ENCODE measurements at places on chromosomes 1 and 21.

DNA sequence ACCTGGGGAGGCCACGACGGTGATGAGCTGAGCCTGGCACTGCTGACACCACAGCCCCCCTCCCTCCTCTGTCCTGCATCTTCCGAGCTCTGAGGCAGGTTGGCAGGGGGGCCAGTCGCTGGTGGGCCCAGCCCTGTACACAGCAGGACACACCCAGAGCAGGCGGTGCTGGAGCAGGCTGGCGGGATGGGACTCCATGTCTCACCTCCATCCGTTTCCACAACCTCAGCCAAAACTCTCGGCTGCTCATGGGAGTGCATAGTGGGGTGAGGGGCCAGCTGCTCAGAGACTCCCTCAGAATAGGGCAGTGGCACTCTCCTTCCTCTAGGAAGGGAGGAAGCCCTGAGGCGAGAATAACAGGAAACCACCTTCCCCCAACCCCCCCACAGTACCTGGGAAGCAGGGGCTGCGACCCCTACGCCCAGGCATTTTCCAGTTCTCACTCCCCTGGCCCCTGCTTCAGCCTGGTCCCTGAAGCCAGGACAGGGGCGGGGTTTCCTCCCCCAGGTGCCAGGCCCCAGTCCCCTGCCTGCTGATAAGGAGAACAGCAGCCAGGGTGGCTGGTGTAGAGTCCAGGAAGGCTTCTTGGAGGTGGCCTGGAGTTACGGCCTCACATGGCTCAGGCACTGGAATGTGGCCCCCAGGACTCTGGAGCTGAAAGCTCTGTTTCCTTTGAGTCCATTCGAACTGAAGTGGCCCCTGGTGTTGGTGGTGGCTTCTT lies 3.2 kb upstream of the IBA57 start:
- DNase-seq: no peak

DNA sequence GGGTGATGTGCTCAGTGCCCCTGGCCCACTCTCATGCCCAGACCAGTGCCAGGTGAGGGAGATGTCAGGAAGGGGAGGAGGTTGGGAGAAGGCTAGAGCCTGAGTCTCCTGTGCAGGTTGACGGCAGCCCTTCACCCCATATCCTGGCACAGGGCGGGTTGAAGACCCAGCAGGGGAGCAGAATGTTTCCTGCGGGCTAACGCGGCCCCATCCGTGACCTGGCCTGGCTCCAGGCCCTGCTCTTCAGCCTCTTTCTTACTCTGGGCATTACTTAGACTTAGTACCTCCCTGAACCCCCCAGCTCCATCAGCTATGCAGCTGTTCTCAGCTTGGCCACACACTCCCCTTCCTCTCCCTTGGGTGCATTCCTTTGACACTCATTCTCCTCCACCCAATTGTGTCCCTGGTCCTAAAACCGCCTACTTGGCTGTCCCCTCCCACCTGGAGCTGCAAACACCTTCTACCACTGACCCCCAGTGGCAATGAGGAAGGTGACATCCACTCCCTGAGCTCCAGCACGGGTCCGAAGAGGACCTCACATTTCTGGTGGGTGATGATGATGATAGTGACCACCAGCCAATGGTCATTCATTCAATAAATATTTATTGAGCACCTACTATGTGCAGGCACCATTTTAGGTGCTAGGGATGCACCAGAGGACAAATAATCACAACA lies 179.0 kb downstream of the PTPRU start:
- no peak for DNase-seq

DNA sequence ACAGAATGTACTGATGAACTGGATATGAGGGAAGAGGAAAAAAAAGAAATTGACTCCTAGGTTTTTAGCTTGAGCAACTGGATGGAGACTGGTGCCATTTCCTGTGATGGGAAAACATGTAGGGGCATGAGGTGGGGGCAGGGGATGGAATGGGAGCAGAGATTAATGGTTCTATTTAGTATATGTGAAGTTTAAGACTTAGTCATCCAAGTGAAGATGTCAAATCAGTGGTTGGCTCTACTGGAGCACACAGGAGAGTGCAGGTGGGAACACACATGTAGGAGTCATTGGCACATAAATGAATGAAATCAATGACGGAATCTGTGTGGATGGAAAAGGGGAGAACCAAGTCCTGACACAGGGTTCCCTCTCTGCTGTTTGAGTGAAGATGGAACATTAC lies 224.4 kb upstream of the COA6 start:
- no peak for DNase-seq

- no peak for DNase-seq
Observed at GRCh38 chr1:11144570-11145256, 44.4 kb upstream of the ANGPTL7 start.

- DNase-seq: no peak
Observed at GRCh38 chr1:13775459-13775858, 75.5 kb downstream of the PRDM2 start.

- DNase-seq: no peak
Observed at GRCh38 chr1:214270097-214270650, 10.8 kb upstream of the SMYD2 start.

GRCh38 chr1:204941421-204942338 lies 71.0 kb downstream of the NFASC start:
- peak; percentile 71 for DNase-seq

DNA sequence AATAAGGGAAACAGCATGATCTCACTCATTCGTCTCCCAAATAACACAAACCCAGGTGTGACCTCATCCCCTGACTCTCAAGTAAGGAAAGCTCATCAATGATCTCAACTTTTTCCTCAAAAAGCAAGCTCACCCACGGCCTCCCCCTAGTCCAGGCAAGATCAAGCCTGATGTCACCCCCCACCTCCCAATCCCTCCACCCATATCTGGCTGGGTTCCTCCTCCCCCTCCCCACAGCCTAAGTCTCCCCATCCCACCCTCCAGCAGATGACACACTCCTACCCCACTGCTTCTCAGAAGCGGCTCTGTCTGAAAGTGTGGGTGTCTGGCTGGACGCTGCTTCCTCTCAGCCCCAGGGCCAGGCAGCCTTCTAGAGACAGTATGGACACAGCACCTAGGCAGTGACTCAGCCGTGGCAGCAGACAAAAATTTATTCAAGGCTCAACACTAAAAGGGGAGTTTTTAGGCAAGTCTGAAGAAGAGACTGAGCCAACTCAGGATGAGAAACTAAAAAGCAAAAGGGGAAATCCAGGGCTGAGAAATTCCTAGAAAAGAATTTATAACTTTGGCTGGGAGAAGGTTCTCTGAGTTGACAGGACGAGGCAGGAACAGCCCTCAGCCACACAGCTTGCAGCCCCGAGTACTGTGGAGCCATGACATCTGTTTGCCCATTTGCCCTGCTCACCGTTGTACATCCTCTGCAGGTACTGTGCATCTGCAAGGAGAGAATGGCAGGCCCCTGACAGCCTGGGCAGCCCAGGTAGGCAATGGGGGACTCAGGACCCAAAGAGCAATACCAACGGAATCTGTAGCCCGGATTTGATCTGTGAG lies 81.6 kb upstream of the LRRC8D start:
- no peak for DNase-seq

DNA sequence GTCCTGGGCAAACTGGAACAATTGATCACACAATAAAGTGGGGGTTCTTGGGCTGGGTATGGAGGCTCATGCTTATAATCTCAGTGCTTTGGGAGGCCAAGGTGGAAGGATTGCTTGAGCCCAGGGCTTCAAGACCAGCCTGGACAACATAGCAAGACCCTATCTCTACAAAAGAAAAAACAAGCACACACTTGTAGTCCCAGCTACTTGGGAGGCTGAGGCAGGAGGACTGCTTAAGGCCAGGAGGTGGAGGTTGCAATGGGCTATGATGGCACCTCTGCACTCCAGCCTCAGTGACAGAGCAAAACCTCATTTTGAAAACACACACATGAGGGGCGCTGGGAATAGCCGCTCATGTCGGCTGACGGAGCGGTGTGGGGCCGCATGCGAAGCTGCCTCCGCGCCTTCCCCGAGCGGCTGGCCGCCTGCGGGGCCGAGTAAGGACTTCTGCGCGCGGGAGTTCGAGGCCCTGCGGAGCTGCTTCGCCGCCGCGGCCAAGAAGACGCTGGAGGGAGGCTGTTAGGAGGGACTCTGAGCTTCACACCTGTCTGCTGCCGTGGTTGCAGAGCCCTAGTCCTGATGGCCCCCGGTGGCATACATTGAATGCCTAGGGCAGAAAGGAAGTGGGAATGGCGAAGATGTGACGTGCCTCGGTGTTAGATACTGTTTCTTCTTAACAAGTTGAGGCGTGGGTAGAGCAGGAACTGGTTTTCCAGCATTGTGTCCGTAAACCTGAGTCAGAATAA lies 59.5 kb downstream of the ACBD3 start:
- DNase-seq: no peak

GRCh38 chr1:113405573-113405972 lies 15.3 kb downstream of the MAGI3 start:
- no peak for DNase-seq

DNA sequence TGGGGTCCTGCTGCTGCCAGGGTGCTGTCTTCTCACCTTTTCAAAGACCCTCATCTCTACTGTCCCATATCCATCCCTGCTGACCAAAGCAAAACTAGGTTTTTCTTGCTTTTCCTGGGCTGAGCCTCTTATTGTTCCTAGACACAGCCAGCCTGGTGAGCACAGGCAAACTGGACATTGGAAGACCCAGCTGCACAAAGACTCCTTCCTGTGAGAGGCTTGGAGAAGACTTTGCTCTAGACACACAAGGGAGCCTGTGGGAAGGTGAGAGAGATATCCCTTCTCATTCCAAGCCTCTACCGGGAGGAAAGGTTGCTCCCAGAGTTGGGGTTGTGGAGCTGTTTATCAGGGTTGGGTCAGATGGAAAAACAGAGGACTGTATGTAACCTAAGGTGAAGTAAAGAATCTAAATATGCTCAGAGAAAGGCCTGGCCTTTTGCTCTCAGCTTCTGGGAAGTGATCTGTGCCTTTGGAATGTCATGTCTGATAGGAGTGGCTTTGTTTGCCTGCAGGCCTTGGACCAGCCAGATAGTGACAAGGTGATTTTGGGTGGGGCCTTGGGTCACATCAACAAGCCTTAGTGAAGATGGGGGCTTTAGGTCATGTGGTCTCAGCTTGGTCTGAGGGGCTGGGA lies 87.6 kb upstream of the RUNX1 start:
- DNase-seq: no peak

DNA sequence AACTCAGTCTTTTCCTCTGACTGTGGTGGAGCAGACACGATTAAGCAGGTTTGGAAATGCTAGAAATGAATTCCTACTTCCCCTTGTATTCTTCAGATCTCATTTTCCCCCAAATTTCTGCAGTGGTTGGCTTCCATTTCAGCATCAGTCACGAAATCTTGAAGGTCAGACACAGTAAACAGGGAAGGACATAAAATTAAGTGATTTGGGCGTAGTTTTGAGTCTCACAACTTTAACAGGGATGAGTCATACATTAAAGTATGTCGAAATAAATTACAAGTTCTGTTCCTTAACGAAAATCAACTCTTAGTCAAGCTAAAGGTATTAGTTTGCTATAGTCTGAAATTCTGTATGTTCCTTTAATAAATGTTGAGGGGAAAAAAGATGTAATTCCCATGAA lies 61.1 kb downstream of the HNRNPR start:
- DNase-seq: no peak

DNA sequence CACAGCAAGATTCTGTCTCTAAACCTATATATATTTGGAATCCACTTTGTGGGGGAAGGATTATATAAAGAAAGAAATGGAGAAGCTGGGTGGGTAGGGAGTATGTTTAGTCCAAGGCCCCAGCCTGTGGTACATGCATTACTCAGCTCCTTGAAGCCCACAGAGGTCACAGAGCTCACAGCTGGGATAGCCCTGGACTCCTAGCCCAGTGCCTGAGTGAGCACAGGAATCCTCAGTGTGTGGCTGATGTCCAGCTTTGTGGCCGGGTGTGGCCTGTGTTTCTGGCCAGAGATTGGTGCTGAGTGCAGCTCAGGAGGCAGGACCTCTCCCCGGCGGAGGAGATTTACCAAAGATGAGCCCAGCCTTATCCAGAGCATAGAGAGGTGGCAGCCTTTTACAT lies 7.6 kb downstream of the CAPN9 start:
- DNase-seq: no peak

DNA sequence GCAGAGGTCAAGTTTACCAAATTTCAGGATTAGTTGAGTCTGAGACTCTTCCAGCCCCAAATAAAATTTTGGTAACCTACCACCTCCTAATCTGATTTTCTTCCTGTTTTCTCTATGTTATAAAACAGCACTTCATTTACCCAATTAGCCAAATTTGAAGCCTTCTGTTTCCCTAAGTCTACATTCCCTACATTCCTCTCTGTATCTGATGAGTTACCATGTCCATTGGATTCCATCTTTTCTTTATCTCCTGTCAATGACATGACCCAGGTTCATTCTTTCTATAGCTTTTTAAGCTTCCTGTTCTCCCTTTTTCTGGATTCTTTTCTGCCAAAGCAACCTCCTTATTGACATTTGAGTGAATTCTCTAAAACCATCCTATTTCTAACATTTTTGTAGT lies 72.8 kb downstream of the OSBPL9 start:
- no peak for DNase-seq

DNA sequence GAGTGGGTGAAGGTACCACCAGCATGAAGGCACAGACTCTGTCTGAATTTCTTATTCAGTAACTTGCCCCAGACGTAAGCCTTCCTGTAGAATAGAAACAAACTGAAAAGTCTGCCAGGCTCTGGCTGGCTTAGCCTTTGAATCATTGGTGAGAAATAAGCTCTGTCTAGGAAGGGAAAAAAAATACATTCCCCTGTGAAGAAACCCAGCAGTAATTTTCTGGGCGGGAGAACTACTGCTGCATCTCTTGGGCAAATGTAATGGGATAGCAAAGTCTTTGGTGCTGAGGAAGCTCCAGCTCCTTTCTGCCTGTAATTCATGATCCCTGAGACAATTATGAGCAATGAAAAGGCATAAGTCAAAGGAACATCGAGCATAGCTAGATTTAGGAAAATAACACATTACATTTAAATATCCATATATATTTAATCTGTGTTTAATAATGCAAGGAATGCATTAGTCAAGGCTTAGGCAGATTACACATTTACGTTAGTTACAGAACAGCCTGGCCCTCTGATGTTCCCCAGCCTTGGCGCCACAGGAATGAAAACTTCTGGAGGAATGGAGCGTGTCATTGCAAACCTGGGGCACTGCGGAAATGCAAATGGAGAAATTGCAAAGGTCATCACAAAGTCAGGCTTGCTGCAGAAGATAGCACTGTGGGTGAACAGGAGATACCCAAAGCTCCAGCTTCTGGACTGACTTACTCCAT lies 216.3 kb upstream of the CAMK1G start:
- no peak for DNase-seq

GRCh38 chr21:44354775-44355771 lies 1.7 kb downstream of the TRPM2 start:
- DNase-seq: no peak

DNA sequence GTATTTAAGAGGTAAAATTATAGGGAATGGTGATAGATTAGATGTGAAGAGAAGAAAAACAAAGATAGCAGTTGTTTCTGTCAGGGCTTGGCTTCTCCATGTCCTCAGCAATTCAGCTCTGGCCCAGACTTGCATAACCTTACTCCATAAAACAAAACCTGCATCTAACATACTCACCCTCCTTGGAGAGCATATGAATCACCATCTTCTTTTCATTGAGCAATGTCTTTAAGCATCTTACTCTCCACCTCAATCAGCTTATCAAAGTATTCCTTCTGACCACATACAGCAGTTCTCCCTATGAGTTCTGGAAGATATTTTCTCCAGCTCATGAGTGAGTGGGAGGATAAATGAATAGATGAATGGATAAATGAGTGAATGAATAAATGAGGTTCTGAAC lies 49.0 kb downstream of the RAB3B start:
- no peak for DNase-seq

- DNase-seq: no peak
Observed at GRCh38 chr1:28056129-28056925, 32.1 kb downstream of the EYA3 start.

Data from progenitor cell of endocrine pancreas (in vitro differentiated cells).